ENCODE measurements at places on chromosomes 13 and 19.

DNA sequence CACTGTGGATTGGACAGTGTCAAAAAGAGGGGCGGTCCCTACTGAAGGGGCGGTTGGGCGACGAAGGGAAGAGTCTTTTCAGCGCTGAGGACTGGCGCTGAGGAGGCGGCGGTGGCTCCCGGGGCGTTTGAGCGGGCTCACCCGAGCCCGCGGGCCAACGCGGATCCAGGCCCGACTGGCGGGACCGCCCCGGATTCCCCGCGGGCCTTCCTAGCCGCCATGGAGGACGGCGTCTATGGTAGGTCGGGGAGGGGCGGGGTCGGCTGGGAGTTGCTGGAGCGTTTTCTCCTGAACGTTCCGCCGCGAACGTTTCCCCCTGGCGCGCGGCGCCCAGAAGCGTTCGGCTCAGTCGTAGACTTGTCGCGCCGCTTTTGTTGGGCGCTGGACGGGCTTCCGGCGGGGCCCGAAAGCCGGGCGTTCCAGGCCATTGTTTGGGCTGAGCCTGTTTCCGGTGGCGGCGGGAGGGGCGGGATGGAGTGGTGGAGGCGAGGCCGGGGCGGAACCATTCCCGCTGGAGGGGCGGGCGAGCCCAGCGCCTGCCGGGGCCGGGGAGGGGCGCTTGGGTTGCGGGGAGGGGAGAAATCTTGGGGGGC is at the start of gene CYTH2:
Gene CYTH2 (plus strand): TSS at position 81 of the 593 bp plus-strand sequence. CDS start 139 bp downstream, at position 220.
- peak; percentile 79 for DNase-seq

DNA sequence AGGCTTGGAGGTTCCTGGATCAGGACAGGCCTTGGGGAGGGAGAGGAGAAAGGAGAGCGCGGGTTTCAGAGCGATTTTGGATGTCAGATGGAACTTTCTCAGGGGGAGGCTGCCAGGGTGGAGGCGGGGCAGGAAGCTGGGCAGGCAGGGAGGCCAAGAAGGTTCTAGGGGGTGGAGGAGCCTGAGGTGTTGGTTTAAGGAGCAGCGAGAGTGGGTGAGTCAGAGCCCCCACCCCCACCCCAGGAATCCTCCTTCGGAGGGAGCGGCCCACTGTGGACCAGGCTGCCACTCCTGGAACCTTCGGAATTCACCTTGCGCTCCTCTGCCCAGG is 15.9 kb upstream of the NOP53 start:
- DNase-seq: no peak

DNA sequence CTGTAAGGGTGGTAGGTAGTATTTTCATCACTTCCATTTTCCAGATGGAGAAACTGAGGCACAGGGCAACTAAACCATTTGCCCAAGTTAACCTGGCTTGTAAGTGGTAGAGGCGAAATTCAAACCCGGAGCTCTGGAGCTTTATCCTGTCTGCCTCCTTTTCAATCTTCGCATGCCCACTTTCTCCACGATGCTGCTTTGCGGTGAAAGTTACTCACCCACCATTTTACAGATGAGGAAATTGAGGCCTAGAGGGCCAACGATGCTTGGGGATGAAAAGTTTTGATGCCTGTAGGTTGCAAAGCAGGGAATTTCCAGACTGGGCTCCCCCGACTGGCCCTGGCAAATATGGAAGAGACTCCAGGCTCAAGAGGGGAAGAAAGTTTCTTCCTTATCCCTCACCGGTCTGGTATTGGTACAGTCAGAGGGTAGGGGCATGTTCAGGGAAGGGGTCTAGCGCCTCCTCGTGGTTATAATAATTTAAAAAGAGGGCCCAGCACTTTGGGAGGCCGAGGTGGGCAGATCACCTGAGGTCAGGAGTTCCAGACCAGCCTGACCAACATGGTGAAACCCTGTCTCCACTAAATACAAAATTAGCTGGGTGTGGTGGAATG is 1.9 kb upstream of the SH2D3A start:
- DNase-seq: no peak

- DNase-seq: no peak
Observed at GRCh38 chr19:13207237-13207845, 57.1 kb downstream of the IER2 start.

- DNase-seq: no peak
Observed at GRCh38 chr19:48194041-48194843, 23.8 kb downstream of the ZSWIM9 start.

- DNase-seq: no peak
Observed at GRCh38 chr13:77528834-77529500, 6.5 kb upstream of the SCEL start.

GRCh38 chr13:85298387-85298924 is 500.8 kb downstream of the SLITRK6 start:
- DNase-seq: no peak

DNA sequence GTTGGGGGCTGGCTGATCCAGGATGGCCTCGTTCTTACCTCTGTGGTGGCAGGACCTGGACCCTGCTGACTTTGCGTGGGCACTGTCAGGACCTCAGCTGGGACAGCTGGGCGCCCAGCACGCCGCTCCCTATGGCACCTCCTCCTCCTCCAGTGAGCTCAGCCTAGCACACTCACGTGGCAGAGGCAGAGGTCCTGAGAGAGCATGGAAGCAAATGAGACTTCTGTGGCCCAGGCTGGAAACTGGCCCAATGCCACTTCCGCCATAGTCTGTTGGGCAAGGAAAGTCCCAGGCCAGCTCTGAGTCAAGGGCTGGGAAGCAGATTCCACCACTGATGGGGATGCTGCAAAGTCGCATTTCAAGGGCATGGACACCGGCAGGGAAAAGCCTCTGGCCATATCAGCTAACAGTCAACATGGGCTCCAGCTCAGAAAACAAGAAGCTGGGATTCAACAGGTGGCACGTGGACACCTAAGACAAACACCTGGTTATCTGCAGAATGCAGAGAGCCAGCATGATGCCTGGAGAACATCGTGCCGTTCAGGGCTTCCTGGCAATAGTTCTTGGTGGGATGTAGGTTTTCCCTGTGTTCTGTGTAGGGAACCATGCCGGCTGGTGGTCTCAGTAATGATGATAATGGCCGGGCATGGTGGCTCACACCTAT is 16.7 kb downstream of the MYBPC2 start:
- no peak for DNase-seq

GRCh38 chr19:48433337-48433736 is 12.4 kb upstream of the GRWD1 start:
- DNase-seq: no peak

DNA sequence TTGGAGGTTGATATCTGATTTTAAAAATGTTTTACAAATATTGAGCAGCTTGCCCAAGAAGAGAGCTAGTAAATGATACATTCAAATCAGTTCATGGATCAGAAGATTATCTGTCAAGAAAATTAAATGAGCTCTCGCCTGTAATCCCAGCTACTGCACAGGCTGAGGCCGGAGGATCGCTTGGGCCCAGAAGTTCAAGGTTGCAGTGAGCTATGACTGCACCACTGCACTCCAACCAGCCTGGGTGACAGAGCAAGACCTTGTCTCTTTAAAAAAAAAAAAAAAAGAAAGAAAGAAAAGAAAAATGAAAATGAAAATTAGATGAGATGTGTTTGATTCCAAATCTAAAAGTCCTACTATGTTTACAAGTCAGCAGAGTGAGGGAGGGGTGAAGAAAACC is 2.4 kb downstream of the SPART start:
- DNase-seq: no peak

GRCh38 chr13:113769881-113770280 is 10.9 kb downstream of the TMEM255B start:
- DNase-seq: no peak

GRCh38 chr13:40477623-40478608 is 188.5 kb downstream of the FOXO1 start:
- DNase-seq: no peak

DNA sequence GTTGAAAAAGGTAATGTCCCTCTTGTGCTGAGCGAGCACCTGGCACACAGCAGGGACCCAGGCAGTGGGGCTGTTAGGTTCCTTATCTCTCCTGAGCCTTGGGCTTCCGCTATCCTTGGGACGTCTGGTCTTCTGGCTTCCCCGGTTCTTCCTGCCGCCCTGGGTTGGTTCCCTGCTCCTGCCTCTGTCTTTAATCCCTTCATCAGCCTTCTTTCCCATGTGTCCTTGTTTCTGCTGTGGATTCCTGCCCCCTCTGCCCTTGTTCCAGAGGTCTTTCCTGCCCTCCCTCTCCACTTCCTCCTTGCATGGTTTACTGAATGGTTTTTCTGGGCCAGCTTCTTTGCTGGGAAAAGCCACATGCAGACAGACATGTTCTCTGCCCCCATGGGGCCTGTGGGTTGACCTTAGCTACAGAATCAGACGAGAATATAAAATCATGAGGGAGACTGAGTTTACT is 2.6 kb downstream of the EPN1 start:
- no peak for DNase-seq

DNA sequence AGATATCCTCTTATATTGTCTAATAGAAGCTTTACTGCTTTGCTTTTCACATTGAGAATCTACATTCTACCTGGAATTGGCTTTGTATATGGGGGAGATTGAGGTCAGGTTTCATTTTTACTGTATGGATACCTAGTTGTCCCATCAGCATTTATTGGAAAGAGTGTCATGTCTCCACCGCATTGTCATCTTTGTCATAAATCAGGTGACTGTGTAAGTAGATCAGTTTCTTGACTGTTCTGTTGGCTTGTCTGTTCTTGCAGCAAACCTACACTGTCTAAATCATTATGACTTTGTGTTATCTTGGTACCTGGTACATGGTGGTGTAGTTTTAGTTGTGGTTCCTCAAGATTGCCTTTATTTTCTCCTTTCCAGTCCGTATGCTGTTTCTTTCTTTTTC is 5.8 kb downstream of the URI1 start:
- DNase-seq: no peak

- DNase-seq: peak; percentile 33
Observed at GRCh38 chr19:4369888-4370260, 26.5 kb downstream of the MPND start.

GRCh38 chr13:95426631-95427030 is 125.4 kb upstream of the ABCC4 start:
- DNase-seq: no peak

GRCh38 chr19:36160821-36161596 is 8.8 kb upstream of the COX7A1 start:
- no peak for DNase-seq

DNA sequence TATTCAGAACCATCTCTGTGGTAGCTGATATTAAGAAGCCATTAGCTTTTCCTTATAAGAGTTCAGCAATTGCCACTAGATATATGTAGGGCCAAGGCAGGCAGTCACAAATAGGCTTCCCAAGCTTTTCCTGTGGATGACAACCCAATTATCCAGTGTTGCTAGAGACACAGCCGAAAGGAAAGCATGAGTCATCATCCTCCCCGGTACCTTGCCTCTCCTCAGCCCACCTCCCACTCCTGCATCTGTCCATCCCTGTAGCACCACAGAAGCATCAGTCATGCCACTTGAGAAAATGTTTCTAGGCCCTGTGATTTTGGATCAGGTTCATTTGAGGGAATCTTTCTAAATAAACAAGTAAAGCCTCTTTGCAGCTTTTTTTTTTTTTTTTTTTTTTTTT is 204.3 kb downstream of the DNAJC15 start:
- DNase-seq: no peak

GRCh38 chr19:34118879-34119748 is 53.2 kb upstream of the LSM14A start:
- no peak for DNase-seq

GRCh38 chr13:112757759-112758086 is 67.9 kb downstream of the ATP11A start:
- DNase-seq: no peak

- no peak for DNase-seq
Observed at GRCh38 chr13:19178901-19179593, 2.6 kb downstream of the TUBA3C start.

DNA sequence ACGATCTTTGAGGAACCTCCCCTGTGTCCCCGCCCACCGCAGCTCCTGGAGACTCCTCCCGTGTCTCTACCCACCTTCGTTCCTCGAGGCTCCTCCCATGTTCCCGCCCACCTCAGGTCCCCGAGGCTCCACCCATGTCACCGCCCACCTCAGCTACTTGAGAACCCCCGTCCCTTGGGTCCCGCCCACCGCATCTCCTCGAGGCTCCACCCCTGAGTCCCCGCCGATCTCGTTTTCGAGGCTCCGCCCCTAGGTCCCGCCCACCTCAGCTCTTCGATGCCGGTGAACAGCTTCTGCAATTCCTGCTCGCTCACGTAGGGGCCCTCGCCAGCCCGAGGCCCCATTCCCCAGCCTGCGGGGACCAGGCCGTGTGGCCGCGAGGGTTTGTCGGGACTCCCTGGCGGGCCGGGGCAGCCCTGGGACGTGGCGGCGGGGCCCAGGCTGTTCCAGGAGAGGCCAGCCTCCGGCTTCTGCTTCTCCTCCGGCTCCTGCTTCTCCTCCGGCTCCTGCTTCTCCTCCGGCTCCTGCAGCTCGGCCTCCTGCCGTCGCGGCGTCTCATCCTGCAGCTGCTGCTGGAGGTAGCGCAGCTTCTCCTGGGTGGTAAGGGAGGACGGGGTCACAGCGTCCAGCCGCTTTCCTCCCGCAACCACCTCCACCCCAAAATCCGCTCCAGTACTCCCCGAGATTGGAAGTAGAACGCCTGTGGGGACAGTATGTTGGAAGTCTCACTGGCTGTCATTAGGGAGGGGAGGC is 16.7 kb downstream of the TSKS start:
- peak; percentile 3 for DNase-seq

- no peak for DNase-seq
Observed at GRCh38 chr19:11414544-11414943, 4.6 kb downstream of the RGL3 start.

DNA sequence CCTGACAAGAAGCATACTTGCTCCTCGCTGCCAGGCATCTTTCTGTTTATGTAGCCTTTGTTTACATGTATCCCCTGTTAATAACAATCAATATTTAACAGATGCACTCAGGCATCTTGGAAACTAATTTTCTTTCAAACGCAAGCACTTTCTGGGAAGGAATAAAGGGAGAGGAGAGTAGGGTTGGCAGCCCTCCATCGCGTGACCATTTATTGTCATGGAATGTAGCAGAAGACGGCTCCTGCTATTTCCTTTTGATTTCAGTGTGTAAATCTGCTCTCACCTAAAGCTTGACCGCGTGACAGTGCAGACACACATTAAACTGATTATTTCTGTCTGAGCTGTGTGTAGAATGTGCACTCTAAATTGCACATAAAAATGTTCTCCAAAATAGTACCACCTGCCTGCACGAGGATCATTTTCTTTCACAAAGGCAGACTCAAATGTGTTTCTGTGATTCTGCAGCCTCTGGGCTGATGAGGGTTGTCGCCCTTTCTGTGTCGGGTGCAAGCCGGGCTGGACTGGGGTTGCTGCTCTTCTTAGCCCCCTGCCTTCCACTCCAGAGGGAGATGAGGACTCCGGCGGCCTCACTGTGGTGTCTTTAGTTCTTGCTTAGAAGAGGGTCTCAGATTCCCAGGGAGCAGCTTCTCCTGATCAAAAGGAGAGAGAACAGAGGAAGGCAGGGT is 223.5 kb upstream of the MAB21L1 start:
- DNase-seq: no peak

Data from caudate nucleus (tissue), 63 donors.